ENCODE measurements at places on chromosomes 7 and 10.

DNA sequence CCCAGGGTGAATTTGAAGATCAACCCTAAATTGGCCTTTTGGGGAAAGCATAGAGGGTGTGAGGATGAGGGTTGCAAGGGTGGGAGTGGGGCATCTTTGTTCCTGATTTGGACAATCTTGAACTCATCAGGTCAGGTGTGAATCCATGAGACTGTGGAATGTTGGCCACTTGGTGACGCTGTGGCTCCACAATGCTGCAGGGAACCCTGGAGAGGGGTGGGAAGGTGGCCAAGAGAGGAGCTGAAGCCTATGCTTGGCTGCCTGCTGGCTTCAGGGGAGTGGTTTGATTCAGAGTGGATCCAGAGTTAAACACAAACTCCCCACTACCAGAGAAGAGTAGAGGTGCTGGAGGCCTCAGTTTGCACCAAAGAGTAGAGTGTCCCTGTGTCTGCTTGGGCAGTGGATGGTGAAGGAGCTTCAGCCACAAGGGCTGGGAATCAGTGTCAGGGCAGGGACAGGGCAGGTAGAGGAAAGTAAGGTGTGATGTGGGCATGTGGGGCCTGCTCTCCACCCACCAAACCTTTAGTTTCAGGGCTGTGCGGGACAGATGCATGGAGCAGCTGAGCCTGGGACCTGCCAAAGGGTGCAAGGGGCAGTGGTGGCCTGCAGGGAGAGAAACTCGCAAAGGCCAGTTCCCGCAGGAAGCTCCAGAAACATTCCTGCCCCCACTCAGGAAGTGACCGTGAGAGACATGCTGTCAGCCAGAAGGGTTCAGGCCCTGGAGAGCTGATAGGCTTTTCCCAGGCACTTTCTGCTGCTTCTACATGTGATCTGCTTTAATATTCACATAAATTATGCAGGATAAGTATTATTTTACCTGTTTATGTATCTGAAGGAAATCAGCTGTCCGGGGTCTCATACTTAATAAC lies 81.0 kb upstream of the PRSS58 start:
- peak; percentile 31 for DNase-seq

DNA sequence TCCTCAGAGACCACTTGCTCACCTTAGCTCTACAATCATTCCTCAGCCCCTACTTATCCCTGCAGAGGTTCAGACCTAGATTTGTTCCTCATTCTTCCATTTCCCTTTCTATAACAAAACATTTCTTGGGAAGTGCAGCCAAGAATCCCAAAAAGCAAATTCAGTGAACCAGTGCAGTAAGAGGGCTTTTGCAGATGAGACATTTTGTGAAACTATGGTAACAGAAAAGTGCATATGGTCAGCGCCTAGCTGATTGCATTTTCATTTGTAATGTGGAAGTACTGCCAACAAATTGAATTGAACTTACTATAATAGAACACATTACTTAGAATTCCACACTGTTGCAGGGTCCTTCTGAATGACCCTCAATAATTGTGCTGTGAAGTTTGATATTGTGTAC lies 18.6 kb downstream of the AGMO start:
- no peak for DNase-seq

DNA sequence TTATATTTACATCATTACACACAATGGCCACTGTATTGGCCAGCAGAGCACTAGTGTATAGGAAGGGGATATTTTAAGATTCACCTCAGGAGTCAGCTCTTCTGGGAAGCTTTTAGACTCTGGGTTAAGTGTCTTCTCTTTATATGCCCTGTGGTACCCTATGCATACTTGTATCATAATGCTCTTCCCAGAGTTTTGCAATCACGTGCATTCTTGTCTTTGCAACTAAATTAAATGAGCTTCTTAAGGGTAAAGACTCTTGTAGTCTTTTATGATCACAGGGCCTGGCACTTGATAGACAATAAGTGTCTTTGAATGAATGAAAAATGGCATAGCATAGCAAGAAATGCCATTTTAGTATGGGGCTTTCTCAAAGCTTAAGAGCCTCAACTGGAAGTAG lies 35.4 kb upstream of the ARMS2 start:
- DNase-seq, result no peak

DNA sequence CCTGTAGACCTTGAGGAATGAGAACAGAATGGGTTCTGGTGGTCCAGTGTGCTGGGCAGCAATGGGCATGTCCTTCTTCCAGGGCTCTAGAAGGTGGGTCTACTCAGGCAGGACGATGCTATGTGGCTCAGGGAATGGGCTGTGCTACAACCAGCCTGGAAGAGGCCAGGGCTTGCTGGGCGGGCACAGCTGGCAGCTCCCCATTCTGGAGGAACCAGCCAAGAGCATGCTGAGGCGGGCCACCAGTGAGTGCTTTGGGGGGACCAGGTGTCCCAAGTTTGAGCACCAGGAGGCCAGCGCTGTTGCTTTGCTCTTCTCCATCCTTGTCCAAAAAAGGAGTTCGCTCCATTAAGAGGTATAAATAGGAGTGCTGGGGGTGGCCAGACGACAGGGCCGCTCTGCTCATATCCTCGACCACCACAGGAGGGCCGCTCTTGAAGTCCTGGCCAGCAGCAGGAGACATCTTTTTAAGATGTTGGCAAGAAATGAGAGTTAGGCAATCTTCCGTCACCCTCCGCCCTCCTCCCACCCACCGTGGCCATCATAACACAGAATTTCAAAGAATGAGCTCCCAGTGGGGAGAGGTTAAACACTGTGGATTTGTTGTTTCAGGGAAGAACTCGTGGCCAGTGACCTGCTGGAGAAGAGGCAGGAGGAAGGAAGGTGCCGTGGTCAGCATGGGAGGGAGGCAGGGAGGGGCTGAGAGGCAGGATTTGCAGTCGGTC lies 141.3 kb downstream of the GRK5 start:
- DNase-seq, result no peak

- DNase-seq, result no peak
These were observed 65.8 kb upstream of the CACUL1 start for GRCh38 chr10:118820326-118821116.

DNA sequence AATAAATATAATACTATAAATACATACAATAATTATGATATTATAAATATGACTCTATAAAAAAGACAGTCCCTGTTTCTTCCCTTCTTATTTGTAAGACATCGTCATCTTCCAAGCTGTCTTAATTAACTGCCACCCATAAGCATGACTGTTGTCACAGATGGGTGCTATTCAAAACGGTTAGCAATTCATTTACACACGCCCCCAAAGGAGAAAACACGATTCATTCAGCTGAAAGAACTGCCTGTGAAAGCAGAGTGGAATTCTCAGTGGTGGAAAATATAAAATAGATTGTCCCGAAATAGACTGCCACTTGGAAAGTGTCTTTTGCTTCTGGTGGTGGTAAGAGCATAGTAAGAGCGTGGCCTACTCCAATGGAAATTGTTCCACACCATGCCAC lies 48.9 kb upstream of the ELMO1 start:
- no peak for DNase-seq

- no peak for DNase-seq
These were observed 46.8 kb upstream of the CD36 start for GRCh38 chr7:80591654-80592053.

- DNase-seq, result no peak
These were observed 1018.6 kb upstream of the LRRTM3 start for GRCh38 chr10:65907199-65907712.

DNA sequence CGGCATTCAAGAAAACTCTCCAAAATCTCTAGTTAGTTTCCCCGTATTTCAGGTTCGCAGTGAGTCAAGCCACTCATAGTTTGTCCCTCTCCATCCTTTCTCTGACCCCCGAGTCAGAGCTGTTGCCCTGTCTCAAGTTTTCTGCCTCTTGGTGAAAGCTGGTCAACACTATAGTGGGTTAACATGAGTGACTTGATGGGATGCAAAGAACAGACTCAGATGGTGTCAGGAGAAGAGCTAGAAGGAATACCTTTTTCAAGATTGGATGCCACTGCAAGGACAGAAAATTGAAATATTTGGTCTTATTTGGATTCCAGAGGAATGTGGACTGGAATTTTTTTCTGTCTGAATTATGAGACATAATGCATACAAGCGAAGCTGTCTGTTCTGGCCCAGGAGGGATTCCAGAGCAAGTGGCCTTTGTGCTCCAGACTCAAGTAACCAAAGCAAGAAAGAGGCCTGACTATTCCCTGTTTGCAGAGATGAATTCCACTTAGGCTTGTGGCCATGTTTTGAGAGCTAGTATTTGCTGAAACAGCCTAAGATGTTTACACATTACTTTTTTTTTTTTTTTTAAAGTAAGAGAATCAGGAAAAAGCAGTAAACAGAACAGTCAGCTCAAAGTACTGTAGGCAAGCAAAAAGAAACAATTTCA lies 67.4 kb downstream of the VWC2 start:
- no peak for DNase-seq

DNA sequence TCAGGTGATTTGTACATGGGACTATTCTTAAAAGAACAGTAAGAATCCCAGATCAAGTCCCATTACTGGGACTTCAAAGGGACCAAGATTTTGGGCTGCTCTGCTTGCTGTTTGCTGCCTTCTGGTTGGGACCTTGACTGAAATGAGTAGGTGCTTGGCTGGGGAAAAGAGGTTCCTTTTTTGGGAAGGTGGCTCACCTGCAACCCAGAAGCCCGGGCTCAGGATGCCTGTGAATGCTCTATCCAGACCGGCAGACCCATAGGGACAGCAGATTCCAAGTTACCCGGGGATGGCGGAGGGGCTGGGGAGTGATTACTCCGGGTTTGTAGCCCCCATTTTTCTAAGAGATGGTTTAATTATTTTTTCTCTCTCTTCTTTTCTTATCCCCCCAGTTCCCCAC lies 104.0 kb downstream of the CPXM2 start:
- no peak for DNase-seq

- peak; percentile 28 for DNase-seq
These were observed 65.6 kb downstream of the TWIST1 start for GRCh38 chr7:19051767-19052375.

DNA sequence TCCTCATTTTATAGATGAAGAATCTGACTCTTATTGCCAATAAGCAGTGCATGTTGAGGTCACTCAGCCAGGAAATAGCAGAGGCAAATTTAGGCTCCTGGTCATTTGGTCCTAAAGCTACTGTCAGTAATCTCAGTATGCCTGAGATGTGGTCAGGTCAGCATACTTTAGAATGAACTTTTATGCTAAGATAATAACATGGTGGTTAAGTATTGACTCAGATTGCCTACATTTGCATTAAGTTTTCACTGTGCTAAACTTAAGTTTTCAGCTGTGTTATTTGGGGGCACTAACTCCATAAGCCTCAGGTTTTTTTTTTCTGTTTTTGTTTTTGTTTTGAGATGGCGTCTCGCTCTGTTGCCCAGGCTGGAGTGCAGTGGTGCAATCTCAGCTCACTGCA lies 35.9 kb upstream of the CCSER2 start:
- no peak for DNase-seq

- no peak for DNase-seq
These were observed 67.5 kb downstream of the DNAJB9 start for GRCh38 chr7:108637049-108637621.

DNA sequence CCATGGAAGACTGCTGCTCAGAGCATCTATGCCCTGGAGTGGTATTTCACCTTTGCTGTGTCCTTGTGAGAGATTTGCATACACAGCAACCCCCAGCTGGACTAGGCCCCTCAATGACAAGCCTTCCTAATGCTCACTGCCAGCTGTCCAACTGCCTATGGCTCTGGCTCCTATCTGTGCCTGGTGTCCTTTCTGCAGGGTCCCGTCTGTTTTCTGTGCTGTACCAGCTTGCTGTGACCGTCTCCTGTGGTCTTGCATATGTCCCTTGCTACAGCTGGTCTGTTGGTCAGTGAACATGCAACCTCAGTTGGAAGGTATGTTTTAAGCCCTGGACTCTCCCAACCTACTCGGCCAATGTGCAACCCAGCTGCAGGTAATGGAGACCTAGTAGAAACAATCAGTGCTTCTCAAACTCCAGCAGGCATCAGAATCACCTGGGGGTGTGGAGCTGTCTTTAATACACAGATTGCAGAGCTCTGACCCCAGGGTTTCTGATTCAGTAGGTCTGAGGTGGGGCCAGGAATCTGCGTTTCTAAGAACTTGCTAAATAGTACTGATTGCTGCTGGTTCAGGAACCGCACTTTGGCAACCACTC lies 306.4 kb upstream of the ZNF32 start:
- no peak for DNase-seq

- DNase-seq, result no peak
These were observed 4.6 kb upstream of the RADIL start for GRCh38 chr7:4888161-4888560.

DNA sequence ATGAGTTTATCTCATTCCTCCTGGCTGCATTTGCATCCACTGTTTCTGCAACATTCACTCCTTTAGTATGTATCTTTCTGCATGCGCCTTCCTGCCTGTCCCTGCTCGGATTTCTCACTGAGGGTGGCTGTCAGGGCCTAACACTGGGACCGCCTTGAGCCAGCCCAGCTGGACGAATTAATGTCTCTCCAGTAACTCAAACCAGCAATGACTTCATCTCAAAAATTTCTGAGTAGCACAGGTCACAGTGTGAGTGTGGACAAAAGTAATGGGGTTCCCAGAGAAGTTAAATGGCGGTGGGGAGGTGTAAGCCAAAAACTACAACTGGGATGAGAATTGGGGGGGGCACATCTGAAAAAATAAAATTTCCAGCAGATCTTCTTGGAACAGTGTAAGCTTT lies 444.0 kb upstream of the MGMT start:
- no peak for DNase-seq

GRCh38 chr7:96337519-96337918 lies 15.6 kb upstream of the SLC25A13 start:
- DNase-seq, result peak; percentile 42

GRCh38 chr10:86862373-86862772 lies 95.0 kb downstream of the MMRN2 start:
- no peak for DNase-seq

- DNase-seq, result no peak
These were observed 83.5 kb downstream of the MYL10 start for GRCh38 chr7:101545441-101546190.

- no peak for DNase-seq
These were observed 24.1 kb upstream of the SEMA3A start for GRCh38 chr7:84218681-84219080.
